T-helper 2 cell (primary cell): ENCODE measurements at places on chromosomes 11 and 22.

- DNase-seq: peak; percentile 10
Observed at GRCh38 chr22:40726514-40726913, 47.2 kb downstream of the MCHR1 start.

GRCh38 chr11:73275381-73275750, 3.2 kb downstream of the P2RY6 start:
- DNase-seq: no peak

DNA sequence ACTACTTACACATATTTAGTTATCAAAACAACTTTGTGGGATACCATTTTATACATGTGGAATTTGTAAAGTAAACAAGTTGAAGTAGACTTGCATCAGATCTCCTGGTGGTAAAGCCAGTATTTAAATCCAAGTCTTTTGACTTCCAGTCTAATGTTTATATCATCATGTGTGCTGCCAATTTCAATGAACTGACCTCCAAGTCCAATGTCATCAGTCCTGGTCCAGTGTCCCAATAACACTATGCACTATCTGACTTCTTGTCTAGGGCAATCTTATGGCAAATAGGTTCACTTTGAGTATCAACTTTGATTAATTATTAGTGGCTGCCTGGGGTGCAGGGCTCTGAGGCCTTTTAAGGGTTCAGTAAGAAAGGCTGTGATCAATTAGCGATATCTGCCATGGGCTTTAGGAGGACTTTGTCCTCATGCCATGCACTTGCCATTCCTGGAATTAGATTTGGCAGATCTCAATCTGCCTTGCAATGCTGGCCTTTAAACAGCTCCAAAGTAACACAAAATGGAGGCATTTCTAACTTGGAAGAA, 9.6 kb upstream of the PTS start:
- no peak for DNase-seq

GRCh38 chr11:130403967-130404366, 24.4 kb downstream of the ADAMTS8 start:
- no peak for DNase-seq

DNA sequence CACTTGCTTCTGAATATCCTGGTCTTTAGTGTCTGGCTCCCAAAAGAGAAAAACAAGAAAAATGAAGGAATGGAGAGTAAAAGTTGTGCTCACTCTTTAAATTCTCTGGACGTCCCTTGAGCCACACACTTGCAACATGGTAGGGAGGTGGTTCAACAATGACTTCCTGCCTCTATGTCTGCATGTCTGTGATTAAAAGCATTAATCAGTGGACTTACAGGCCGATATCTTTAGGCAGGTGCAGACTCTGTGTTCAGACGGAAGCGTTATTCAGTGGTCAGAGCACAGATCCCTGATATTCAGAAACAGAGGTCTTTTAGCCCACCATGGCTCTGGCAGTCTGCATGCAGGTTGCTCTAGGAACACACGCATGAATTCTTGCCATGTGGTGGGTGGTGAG, 1920.0 kb upstream of the RAG2 start:
- no peak for DNase-seq

DNA sequence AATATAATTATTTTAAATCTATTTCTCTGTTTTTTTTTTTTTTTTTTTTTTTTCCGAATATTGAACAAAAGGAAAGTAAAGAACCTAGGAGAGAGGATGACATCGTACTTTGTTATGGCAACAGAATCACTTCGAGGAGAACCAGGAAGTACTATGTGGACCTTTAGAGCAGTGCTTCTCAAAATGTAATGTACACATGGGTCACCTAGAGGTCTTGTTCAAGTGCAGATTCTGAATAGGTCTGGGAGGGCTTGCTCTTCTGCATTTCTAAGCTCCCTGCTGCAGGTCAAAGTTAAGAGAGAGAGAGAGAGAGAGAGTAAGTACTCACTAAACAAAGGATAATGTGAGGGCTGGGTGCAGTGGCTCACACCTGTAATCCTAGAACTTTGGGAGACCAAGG, 419.5 kb upstream of the TENM4 start:
- no peak for DNase-seq

GRCh38 chr11:35963911-35964310, 20.0 kb downstream of the LDLRAD3 start:
- no peak for DNase-seq

GRCh38 chr22:48125416-48125815, 1363.0 kb downstream of the TBC1D22A start:
- DNase-seq: no peak

- no peak for DNase-seq
Observed at GRCh38 chr11:44029977-44030911, 17.5 kb upstream of the ACCSL start.
